ENCODE measurements at places on chromosomes 5 and 9. TPM values are rescaled to one million over a fixed set of nuclear protein-coding genes. Genes with fewer than 3 reads are reported as not detected.

PCDHGB4 gene
- total RNA-seq: 12.0 TPM

TMEM252 gene
- not detected for total RNA-seq

SLC25A2 gene
- not detected for total RNA-seq

RFESD gene
- total RNA-seq: 1.5 TPM

DNA sequence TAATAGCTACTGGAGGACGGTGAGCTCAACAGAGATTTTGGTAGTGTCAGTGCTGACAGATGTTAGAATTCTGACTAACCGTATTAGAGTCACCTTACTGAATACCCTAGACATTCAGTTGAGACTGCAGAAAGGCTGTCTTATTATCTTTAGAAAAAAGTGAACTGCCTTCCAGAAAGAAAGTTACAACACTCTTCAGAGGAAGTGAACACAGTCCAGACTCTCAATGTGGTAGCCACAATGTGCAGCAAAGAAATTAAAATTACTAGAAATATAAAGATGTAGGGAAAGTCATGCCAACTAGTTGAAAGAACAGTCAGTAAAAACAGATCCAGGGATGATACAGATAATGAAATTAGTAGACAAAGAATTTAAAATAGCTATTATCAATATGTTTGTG lies 47.1 kb upstream of the COL15A1 start:
- H3K4me1 ChIP-seq: no peaks in the 10 kb centered on the region
- no peak overlapping the region for H3K27ac ChIP-seq
- no peaks in the 10 kb centered on the region for H3K27me3 ChIP-seq
- no peak for DNase-seq
- H3K4me3 ChIP-seq: no peak overlapping the region

DNA sequence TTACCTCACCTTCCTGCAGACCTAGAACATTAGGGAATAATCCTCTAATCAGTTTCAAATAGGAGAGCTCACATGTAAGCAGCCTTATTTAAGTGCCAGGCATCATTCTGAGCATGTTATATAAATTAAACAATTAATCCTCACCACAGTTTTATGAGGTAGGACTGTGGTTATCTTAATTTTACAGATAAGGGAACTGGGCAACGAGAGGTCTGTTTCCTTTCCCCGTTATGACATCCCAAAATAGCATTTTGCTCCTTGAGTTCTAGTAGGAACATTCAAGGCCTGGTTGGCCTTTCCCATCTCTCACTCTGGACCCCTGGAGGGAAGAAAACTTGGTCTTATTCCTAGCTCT lies 19.1 kb upstream of the IFNB1 start:
- peaks cover 19% of the 10 kb centered on the region for H3K4me1 ChIP-seq
- H3K27ac ChIP-seq: peak overlapping the region; percentile 6
- DNase-seq: no peak
- H3K36me3 ChIP-seq: no peaks in the 10 kb centered on the region
- no peak overlapping the region for H3K4me3 ChIP-seq
- H3K27me3 ChIP-seq: no peaks in the 10 kb centered on the region

GRCh38 chr5:134101686-134102439 lies 12.6 kb upstream of the TCF7 start:
- H3K4me1 ChIP-seq: peaks cover 35% of the 10 kb centered on the region
- no peaks in the 10 kb centered on the region for H3K36me3 ChIP-seq
- H3K4me3 ChIP-seq: no peak overlapping the region
- DNase-seq: peak; percentile 46

GRCh38 chr5:58107704-58108103 lies 352.2 kb downstream of the PLK2 start:
- H3K27ac ChIP-seq: no peak overlapping the region
- H3K36me3 ChIP-seq: no peaks in the 10 kb centered on the region
- no peaks in the 10 kb centered on the region for H3K4me1 ChIP-seq

DNA sequence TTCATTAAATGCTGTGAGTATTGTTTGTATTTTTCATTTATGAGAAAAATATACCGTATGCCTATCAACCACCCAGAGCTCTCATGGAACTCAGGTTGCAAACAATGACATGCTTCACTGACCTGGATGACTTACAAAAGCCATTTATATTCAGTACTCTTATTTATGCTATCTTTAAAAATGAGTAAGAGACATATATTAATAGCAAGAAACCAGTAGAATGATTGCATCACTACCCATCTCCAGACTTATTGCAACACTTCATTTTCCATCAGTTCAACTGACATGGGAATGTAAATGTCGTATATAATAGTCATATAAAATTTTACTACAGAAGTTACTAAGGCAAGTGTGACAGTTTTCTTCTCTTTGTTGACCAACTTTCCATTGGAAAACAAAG lies 69.1 kb downstream of the OTP start:
- no peak for DNase-seq
- H3K4me3 ChIP-seq: no peak overlapping the region
- H3K27ac ChIP-seq: no peak overlapping the region
- H3K27me3 ChIP-seq: no peaks in the 10 kb centered on the region
- no peaks in the 10 kb centered on the region for H3K4me1 ChIP-seq

GRCh38 chr5:75037106-75037505 lies 15.3 kb downstream of the GCNT4 start:
- no peaks in the 10 kb centered on the region for H3K4me1 ChIP-seq
- no peaks in the 10 kb centered on the region for H3K36me3 ChIP-seq
- no peak for DNase-seq
- H3K27me3 ChIP-seq: no peaks in the 10 kb centered on the region

- no peak overlapping the region for H3K4me3 ChIP-seq
- H3K36me3 ChIP-seq: no peaks in the 10 kb centered on the region
These were observed 212.5 kb upstream of the IER5L start for GRCh38 chr9:129390541-129390940.

DNA sequence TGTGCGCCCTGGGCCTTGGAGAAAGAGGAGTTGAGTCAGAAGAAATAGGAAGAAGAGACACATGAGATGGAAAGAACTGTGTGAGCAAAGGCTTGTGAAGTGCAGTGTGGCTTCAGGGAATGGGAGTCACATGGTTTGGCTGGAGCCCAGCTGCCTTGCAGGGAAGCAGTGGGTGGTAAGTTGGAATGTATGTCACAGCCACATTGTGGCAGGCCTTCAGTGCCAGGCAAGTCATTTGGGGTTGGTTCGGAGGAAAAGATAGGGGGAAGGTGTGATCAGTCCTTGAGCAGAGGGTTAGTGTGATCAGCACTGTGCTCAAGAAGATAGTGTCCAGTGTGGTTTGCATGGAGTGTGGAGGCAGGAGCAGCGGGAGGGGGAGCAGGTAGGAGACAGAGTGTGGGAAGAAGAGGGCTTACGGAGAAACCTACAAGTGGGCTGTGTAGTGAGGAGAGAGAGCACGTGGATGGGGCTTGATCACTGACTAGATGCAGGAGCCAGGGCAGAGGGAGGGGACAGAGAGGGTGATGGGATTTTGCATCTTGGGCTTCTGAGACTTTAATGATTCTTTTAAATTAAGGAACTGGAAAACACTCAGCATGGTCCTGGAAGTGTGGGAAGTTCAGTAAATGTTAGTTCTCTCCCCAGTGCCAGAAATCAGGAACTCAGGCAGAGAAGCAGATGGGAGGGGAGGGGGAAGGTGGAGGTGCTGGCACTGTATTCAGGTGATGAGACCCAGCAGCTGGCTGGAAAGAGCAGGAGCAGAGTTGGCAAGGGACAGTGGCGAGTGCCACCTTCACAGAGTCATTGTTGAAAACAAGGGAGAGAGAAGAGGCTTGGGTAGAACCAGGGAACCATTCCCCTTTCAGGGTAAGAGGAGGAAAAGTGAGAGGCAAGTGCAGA lies 46.6 kb downstream of the ARHGAP26 start:
- no peaks in the 10 kb centered on the region for H3K4me1 ChIP-seq
- peak overlapping the region; percentile 20 for H3K27ac ChIP-seq
- no peaks in the 10 kb centered on the region for H3K27me3 ChIP-seq

- no peak overlapping the region for H3K4me3 ChIP-seq
- H3K4me1 ChIP-seq: no peaks in the 10 kb centered on the region
- no peaks in the 10 kb centered on the region for H3K27me3 ChIP-seq
- no peak for DNase-seq
These were observed 198.0 kb downstream of the HINT1 start for GRCh38 chr5:130966990-130967525.

Data from tibial nerve (tissue), 4 donors.